OCI-LY7 (cell line): ENCODE measurements at places on chromosomes 1 and 21.
A peak's percentile ranks its signal among the peaks of the same experiment; 100 is the strongest.

GRCh38 chr21:9838738-9839642 lies 682.4 kb upstream of the TPTE start:
- DNase-seq = no peak

GRCh38 chr1:36093929-36094328 lies 5.2 kb downstream of the ADPRS start:
- DNase-seq = no peak

- DNase-seq = no peak
These were observed 73.8 kb upstream of the MORC3 start for GRCh38 chr21:36246080-36246631.

GRCh38 chr1:201053155-201053860 lies 29.8 kb upstream of the KIF21B start:
- DNase-seq = peak; percentile 16

GRCh38 chr1:228089519-228090380 lies 7.2 kb downstream of the ARF1 start:
- DNase-seq = peak; percentile 54

- peak; percentile 85 for DNase-seq
These were observed 87.9 kb upstream of the LYST start for GRCh38 chr1:235954306-235955283.

DNA sequence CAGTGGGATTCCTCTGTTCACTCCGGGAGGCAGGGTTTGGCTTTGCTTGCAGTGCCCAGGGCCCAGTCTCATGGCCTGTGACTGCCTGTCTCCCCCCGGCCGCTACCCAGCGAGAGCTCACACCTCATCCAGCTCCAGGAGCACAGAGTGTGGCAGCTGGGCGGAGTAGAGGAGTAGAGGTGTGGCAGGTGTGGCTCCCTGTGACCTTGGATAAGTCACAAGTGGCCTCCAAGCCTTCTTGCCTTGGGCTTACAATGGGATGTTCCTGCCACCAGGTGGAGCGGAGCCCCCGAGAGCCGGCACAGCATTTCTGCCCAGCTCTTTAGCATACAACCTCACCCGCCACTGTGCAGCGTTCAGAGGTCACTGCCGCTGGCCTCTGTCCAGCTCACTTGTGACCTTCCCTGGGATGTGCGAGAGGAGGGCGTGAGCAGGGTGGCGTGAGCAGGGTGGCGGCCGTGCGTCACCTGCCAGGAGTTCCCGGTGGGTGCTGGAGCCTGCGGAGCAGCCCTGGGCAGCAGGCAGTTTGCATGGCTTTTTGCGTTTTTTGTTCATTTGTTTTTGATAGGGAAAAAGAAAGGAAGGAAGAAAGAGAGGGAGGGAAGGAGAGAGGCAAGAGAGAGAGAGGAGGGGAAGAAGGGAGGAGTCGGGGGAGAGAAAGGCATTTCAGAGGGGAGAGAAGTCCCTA lies 42.4 kb downstream of the CRYAA start:
- DNase-seq = peak; percentile 20

DNA sequence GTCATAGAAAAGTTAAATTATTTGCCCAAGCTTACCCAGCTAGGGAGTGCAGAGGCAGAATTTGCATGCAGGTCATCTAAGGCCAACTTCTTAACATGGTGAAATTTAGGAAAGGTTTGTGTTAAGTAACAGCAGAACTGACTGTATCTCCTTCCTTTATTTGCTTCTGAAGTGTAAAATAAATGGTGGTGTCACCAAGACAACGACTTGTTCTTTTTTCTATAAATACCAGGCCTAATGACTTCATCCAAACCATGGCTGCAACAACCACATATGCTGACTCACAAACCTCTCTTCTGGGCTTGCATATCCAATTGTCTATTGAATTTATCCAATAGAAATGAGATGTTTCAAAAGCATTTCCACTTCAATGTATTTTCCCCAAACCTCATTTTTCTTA lies 19.1 kb downstream of the COL24A1 start:
- DNase-seq = no peak

DNA sequence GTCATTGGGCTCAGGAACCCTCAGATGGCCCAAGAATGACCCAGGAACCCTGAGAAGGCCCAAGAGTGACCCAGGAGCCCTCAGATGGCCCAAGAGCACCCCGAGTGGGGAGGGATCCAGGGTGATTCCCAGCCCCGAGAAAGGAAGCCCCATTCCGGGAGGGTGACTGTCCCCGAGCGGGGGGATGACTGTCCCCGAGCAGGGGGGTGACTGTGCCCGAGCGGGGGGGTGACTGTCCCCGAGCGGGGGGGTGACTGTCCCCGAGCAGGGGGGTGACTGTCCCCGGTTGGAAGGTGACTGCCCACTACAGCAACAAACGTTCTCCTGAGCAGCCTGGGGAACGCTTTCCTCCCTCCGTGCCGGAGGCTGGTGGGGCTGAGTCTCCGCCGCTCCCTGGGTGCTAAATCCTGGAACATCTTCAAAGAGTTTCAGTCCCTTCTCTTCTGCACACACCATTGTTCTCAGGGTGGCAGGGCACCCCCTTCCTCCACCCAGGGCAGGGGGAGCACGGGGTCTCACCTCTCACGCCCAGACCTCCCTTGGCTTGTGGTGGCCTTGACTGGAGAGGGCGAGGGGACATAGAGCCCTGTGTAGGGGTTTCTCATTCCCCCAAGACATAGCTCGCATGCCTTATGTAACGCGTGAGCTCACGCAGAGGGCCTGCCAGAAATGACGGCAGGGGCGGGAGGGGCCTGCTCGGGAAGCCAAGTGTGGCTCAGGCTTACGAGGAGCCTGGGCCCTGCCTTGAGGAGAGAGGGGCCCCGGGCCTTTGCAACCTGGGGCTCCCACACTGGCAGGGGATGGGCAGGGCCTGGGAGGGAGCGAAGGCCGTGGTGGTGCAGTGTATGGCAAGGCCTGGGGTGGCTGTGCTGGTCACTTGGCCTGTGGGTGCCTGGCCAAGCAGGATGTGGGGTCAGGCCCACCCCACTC lies 14.3 kb upstream of the SKI start:
- DNase-seq = no peak

DNA sequence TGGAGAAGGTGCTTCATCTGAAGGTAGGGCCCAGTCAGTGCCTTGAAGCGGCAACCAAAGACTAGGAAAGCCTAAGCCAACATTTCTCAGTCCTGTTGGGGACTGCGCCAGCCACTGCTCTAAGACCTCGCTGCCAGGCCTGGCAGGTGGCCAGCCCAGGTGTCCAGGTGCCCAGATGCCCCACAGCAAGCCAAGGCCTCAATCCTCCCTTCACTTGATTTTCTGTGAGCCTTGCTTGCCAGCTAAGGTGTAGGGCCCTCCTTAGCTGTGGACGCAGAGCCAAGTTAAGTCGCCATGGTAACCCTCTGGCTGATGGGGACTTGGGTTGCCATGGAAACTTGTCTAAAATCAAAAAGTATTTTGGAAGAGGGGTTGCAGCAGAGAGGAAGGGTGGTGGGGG lies 135.0 kb downstream of the NAV1 start:
- DNase-seq = no peak

DNA sequence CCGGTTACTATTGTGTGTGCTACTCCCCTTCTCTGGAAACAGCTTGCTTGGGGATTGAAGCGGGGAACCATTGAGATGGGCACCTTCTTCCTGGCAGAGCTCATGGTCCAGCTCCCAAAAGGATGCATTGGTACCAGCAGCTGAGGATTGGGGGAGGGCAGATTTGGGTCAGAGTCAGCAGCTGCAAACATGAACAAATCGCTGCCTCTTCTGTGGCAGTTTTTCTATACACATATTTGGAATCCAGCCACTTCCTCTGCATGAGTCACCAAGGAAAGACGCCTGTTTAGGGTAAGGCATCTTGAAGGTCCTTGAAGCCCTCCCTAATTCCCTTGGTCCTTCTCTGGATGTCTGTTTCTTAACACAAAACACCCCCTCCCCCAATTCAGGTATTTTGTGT lies 104.7 kb downstream of the DAB1 start:
- no peak for DNase-seq

GRCh38 chr1:203791498-203791897 lies 3.9 kb upstream of the ZBED6 start:
- DNase-seq = no peak

DNA sequence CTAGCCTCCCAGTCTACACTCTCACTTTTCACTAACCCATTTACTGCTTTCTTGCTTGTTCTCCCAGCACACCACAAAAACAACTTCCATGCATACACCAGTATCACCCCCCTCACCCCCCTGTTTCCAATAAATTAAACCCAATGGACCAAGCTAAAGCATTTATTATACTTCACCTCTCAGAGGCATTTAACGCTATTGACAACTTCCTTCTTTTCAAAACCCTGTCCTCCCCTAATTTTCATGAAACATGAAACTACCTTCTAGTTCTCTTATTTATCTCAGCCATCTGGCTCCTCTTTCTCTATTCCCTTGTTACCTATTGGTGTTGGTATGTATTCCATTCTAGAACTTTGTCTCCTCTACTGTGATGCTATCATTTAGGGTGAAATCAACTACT lies 32.3 kb downstream of the PTPRC start:
- peak; percentile 51 for DNase-seq

DNA sequence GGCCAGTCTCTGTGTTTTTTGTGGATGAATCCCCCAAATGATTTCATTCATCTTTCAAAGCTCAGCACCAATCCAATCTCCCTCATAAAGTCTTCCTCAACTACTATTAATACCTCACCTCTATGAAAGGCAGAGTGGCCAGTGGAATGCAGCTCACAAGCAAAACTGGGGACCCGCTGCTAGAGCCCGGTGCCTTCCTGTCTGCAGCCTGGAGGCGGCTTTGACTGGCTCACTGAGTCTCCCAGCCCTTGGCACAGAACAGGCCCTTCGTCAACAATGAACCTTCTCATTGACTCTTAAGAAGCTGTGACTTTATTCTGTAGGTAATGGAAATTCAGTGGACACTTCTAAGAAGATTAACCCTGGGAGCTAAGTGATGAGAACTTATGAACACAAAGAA lies 86.8 kb upstream of the RAB4A start:
- no peak for DNase-seq

- DNase-seq = peak; percentile 88
These were observed 475.6 kb downstream of the LTN1 start for GRCh38 chr21:28516991-28517592.

GRCh38 chr1:55380355-55380970 lies 165.3 kb upstream of the USP24 start:
- DNase-seq = no peak

- DNase-seq = no peak
These were observed 276.0 kb downstream of the TM2D1 start for GRCh38 chr1:61448914-61449313.

DNA sequence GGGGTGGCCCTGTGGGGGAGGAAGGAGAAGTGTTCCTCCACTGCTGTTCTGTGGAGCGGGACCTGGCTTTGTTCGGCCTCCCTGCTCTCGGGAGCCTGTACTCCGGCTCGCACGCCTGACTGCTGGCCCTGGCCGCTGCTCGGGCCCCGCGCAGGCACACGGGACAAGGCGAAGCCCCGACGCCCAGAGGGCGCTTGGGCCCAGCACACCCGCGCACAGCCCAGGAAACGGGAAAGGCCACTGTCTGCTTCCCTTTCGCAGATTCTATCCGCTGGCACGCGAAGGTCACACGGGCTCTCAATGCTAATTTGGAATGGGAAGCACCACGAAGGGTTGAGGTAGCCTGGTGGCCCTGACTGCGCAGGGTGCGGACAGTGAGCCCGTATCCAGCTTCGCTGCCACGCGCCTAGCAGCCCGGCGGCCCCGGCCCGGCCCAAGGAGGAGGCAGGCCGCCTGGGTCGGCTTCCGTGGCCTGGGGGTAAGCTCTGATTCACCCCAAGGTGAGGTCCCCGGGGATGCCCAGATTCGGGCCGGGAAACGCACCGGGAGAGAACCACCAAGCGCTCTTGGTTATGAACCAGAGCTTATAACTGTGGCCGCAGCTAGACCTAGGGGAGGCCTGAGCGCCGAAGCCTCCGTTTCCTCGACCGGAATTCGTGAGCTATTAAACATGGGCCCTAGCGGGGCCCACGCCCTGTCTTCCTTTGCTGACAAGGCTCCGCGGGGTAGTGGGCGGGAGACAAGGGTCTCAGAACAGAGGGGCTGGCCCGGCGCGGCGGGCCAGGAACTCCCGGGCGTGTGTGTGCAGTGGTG lies 19.7 kb upstream of the TBX15 start:
- DNase-seq = no peak

GRCh38 chr1:91781901-91782622 lies 103.9 kb downstream of the TGFBR3 start:
- DNase-seq = no peak

GRCh38 chr1:154818911-154819310 lies 51.2 kb downstream of the KCNN3 start:
- no peak for DNase-seq

DNA sequence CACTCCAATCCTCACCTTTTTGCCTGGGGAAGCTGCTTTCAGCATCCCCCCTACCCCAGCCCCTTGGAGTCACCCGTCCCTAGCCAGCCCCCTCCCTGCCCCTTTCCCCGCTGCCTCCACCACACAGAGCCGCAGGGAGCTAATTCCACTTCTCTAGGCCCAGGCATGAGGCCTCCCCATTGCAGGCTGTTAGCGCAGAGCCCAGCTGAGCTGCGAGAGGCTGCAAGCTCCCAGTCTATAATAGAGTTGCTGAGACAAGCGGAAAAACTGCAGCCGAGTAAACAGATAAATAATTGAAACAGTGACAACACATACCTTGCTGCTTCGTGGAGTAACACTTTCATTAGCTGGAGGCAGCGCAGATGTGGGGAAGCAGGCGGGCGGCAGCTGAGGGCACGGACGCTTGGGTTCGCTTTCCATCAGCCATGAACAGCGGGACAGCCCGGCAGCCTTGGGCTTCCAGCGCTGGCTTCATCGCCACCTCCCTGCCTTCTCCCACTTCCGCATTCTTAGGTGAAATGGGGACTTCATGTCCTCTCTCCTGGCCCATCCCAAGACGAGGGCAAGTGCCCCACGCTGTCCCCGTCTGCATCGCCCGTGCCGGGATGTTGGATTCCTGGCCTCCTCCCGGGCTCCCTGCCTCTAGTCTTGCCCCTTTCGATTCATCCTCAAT lies 183.3 kb downstream of the IGSF21 start:
- DNase-seq = no peak

- DNase-seq = no peak
These were observed 101.7 kb downstream of the RIPK4 start for GRCh38 chr21:41664881-41665765.

DNA sequence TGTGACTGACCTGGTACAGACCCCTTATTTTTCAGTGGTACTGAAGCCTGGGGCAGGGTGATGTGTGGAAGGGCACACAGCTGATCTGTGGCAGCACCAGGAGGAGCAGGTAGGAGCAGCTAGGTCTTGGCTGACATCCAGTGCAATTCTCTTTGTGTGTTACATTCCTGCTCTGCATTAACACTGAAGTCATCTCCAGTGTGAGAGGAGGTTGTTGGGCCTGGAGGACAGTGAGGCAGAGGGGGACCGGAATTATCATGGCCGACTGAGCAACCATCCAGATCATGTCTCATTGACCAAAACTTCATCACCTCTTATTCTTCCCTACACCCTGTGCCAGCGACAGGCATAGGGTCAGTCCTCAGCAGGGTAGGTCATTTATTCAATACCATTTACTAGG lies 1.5 kb downstream of the SLAMF8 start:
- DNase-seq = no peak

DNA sequence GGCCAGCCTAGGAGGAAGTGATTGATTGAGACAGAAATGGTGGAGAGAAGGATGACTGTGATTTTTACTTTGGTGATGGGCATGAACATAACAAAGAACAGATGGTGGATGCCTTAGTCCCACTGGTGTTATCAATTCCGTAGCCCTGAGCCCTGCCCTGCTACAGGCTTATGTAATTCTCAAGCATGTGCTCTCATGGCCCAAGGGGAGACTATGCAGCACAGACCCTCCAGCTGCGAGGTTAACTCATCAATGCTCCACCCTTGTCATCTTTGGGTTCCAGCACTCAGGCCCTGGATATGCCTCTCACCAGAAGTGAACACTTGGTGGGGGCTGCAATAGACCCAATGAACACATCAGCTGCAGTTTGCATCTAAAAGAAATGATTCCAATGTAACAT lies 62.7 kb upstream of the LRRC8D start:
- no peak for DNase-seq
